ENCODE measurements at places on chromosomes 2 and 18. TPM values are rescaled to one million over a fixed set of nuclear protein-coding genes. Genes with fewer than 3 reads are reported as not detected.

FHOD3 gene
- total RNA-seq, result 6.9 TPM

DSEL gene
- 5.7 TPM for total RNA-seq

IL36G gene
- not detected for total RNA-seq

ALLC gene
- total RNA-seq, result not detected

CFAP221 gene
- 11.5 TPM for total RNA-seq

SCRN3 gene
- total RNA-seq, result 35.7 TPM

DNA sequence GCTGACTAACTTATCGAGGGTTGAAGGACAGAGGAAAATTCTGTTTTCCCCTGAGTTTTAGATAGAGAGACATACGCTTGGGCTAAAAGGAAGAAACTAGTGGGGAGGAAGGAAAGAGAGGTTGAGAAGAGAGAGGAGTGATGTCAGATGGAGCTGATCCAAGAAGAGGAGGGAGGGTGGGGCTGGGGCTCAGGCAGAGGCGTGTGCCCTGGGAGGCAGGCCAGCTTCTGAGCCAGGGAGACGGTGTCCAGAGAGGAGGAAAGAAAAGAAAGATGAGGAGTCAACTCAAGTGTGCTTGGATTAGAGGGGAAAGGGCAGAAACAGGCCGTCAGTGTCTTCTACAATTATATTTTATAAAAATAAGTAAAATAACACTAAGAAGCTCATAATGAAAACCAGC is 56.2 kb downstream of the EMILIN2 start:
- peak; percentile 49 for DNase-seq

DNA sequence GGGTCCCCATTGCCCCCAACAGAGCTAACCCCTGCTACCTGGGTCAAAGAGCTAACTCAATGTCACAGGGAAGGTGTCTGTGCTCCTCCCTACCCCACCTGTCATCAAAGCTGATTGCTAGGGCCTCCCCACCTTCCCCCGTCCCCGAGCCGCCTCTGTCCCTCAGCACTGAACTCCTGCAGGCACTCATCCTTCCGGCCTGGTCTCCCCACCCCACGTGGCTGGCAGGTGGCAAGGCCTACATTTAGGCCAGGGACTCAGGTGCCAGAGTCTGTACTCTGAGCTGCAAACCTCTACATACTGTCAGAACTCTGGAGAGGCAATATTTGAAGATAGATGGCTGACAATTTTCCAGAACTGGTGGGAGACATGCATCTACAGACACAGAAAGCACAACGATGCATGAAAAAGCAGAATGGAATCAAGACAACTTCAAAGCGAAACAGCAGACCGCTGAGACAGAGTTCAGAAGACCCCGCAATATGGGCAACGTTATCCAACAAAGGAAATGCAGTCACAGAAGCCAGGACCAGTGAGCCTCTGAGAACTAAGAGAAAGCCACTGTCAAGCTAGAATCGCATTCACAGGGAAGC is 195.8 kb downstream of the HDAC4 start:
- DNase-seq, result no peak

GRCh38 chr2:190867212-190867611 is 13.4 kb upstream of the GLS start:
- peak; percentile 51 for DNase-seq

GRCh38 chr2:99609851-99610381 is 120.1 kb upstream of the REV1 start:
- no peak for DNase-seq

DNA sequence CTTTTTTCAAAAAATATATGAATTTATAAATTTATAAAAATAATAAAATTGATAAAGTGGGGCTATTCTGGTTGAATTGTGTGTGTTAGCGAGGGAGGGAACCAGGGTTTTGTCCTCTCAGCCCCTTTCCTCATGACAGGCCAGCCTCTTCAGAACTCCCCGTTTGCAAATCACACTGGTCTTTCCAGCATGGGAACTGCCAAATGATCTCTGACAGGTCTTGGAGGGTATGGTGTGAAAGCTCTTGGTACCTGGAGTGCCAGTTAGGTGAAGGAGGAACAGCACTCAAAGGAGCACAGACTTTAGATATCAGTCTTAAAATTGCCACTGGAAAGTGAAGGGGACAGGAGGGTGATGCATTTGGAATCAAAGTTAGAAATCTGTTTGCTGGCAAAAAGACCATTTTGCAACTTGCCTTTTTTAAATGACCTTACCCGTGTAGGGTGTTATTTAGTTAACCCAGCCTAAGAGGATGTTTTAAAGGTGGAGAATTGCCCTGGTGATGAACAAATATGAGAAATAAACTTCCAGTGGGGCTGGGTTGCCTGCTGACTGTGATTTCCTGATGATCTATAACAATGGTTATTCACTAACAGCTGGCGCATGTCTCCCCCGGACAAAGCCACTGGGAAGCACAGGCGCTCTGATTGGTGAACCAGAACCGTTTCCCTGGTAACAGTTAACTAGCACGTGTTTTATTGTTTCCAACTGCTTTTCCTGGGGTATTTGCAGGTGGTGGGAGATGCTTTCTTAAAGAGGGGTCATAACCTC is 85.3 kb upstream of the EFEMP1 start:
- DNase-seq, result peak; percentile 62

DNA sequence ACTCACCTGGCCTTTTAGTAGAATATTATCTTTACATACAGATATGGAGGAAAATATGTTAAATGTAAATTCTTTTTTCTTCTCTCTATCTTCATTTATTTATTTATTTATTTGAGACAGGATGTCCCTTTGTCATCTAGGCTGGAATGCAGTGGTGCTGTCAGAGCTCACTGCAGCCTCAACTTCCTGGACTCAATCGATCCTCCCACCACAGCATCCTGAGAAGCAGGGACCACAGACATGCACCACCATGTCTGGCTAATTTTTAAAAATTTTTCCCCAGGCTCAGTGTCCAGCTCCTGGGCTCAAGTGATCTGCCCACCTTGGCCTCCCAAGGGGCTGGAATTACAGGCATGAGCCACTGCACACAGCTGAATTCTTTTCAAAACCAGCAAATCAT is 20.3 kb downstream of the KYNU start:
- DNase-seq, result no peak

- no peak for DNase-seq
Observed at GRCh38 chr2:186977433-186978045, 128.6 kb upstream of the ZSWIM2 start.

- DNase-seq, result peak; percentile 57
Observed at GRCh38 chr2:216633616-216634369, 573 bp downstream of the IGFBP2 start.

DNA sequence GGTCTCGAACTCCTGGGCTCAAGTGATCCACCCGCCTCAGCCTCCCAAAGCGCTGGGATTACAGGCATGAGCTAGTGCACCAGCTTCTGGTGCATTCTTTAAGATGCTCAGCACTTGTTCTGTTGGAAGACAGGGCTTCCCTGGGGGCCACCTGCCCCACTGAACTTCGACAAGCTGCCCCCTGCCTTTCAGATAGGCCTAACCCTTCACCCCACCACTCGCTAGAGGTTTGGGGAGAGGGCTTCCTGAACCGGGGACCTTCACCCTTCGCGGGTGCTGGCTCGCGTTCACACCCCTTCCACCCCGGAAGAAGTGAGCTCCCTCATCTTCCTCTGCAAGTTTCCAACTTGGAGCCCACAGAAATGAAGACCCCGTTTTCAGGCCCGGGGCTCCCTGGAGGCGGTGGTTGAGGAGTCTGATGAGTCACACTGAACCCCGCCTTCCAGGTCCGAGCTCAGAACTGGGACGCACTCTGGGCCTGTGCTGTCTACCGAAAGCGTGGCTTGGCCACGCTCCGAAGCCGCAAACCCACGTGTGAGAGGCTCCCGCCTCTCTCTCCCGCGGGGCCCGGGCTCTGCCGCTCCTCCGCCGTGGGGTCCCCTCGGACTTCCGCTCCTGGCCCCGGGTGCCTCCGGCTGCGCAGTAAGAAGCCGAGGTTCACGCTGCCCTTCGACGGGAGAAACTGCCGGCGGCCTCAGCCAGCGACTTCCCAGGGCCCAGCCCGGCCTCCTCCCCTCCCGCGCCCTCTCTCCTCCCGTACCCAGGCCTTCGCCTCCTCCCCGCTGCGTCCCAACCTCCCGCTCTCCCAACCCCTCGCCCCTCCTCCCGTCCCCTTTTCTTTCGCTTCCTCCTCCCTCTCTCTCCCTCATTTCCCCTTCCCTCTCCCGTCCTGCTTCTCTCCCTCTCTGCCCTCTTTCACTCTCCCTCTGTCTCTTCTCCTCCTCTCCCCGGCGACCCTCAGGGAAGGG is 47.5 kb upstream of the SP3 start:
- peak; percentile 73 for DNase-seq

DNA sequence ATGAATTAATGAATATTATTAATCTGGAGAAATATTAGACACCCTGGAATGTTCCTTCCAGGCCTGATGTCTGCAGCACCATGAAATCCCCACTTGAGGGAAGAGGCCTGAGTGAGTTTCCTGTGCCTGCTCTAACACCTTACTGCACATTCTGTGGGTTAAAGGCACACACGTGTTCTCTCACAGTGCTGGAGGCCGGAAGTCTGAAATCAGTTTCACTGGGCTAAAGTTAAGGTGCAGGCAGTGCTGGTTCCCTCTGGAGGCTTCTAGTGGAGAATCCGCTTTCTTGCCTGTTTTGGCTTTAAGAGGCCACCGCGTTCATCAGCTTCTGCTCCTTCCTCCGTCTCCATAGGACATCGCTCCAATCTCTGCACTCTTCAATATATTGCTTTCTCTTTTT is 48.7 kb downstream of the ACKR3 start:
- no peak for DNase-seq

DNA sequence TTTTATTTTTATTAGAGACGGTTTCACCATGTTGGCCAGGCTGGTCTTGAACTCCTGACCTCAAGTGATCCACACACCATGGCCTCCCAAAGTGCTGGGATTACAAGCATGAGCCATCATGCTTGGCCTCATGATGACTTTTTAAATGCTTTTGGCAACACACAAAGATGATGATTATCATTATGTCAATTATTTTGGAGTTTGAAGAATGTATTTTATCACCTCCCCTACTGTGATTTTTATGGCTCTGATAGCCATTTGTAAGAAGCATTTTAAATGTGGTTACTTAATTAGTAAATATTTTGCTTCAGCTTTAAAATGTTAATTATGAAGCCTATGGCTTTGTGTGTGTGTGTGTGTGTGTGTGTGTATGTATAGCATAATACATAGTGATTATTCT is 45.1 kb upstream of the RAB27B start:
- no peak for DNase-seq

DNA sequence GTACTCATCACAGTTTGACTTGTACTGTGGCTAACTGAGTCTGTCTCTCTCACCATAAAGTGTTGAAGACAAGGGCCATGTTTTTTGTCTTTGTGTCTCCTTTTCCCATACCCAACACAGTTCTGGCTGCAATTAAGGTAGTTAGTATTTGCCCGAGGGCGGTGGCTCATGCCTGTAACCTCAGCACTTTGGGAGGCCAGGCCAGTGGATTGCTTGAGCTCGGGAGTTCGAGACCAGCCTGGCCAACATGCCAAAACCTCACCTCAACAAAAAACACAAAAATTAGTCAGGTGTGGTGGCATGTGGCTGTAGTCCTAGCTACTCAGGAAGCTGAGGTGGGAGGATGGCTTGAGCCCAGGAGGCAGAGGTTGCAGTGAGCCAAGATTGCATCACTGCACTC is 6.9 kb upstream of the KIF3C start:
- no peak for DNase-seq

GRCh38 chr2:108417254-108417653 is 31.8 kb upstream of the GCC2 start:
- no peak for DNase-seq

GRCh38 chr2:112639936-112640335 is 5.8 kb upstream of the SLC20A1 start:
- DNase-seq, result no peak

DNA sequence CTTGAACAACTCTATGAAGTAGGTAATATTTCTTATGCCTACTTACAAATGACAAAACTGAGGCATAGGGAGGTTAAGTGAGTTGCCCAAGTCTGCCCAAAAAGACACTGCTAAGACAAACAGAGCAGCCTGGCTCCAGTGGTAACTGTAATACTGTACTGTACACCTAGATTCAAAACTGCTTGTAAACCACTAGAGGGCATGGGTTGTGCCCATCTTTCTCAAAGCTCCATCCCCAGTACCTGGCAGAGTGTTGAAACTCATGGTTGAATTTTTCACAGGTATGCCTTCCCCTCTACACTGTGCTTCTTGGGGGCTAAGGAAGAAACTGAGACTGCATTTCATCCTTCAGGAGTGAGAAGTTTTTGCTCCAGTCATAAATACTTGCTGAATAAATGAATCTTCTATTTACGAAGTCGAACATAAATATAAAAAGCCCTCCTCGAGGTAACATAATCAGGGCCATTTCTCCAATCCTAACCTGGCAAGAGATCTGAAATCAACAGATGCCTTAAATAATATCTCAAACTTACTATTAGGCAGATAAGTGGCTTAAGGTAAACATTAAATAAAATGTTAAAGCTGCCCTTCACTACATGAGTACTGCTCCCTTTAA is 2.0 kb downstream of the PPP4R1 start:
- peak; percentile 40 for DNase-seq

- DNase-seq, result peak; percentile 56
Observed at GRCh38 chr2:25053041-25053440, 11.2 kb downstream of the EFR3B start.

DNA sequence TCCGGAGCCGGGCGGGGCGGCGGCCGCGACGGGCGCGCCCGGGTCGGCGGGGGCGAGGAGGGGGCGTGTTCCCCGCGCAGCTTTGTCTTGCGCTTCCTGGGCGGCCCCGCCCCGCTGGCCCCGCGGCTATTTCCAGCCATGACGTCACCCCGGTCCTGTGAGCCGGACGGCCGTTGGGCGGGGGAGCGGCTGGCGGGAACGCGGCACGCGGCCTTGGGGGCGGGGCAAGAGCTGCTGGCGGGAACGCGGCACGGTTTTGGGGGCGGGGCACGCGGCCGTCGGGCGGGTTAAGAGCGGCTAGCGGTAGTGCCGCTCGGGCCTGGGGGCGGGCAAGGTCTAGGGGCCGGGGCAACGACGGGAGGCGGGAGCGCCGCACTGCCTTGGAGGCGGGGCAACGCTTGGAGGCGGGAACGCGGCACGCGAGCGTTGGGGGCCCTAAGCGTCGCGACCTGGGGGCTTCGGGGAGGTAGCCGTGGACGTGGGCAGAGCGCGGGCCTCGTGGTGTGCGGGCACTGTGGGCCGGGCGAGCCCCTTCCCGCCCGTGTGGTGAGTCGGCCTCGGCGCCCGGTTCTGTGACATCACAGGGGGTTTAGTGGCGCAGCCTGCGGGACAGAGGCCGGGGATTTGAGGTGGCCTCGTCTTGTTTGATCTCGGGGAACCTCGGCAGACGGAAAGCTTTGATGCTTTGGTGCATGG is 704 bp downstream of the KLF11 start:
- peak; percentile 94 for DNase-seq

DNA sequence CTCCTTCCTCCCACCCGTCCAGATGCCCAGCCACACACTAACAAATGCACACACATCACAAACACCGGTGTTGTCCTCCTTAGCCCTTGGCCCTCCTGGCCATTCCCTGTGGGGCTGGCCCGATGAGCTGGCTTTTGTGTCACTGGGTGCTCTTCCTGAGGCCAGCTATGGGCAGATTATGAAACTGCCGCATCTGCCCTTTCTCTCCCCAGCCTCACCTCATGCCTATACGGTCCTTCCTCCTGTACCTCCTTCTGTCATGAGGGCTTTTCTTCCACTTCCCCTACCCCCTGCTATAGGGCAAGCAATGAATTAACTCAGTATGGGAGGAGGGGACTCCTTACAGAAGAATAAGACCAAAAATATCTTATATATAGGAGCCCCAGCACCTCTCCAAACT is 10.3 kb upstream of the INO80C start:
- DNase-seq, result no peak

Measured in thyroid gland (tissue), 4 donors.